GM13976 (cell line): ENCODE measurements at places on chromosomes 1 and 21.
A peak's percentile ranks its signal among the peaks of the same experiment; 100 is the strongest.

DNA sequence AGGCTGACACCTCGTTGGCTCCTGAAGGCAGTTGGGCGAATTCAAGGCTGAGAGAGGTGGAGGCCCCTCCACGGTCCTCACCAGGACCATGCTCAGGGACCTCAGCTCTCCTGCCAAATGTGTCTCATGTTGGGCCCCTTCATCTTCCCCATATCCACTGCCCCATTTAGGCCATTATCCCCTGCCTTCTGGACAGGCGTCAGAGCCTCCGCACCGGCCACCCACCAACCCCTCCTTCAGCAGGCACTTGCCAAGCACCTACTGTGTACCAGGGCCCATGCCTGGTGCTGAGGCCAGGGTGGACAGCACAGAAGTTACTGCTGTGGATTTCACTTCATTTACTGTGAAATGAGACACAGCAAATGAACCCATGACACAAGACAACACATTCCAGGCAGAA is 325.8 kb downstream of the MATN1 start:
- DNase-seq = no peak

GRCh38 chr1:25473653-25474225 is 43.0 kb downstream of the MACO1 start:
- DNase-seq = no peak

- no peak for DNase-seq
Observed at GRCh38 chr1:229384822-229385221, 42.0 kb upstream of the CCSAP start.

DNA sequence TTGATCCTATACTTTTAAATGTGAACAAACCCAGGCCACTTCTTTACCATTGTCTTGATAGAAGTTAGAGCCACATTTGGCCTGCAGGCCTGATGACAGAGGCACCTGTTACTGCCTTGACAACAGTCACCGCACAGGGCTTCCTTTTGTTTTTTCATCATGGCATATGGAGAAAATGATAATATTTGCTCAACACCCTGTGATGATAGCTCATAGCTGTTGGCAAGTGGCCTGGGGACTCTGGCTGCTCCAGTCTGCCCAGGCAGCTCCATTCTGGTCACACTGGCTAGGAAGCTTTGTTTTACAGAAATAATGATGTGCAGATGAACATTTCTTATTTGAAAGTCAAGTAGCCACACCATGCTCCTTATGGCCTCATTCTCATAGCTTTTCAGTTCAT is 89.6 kb upstream of the GPR88 start:
- DNase-seq = no peak

DNA sequence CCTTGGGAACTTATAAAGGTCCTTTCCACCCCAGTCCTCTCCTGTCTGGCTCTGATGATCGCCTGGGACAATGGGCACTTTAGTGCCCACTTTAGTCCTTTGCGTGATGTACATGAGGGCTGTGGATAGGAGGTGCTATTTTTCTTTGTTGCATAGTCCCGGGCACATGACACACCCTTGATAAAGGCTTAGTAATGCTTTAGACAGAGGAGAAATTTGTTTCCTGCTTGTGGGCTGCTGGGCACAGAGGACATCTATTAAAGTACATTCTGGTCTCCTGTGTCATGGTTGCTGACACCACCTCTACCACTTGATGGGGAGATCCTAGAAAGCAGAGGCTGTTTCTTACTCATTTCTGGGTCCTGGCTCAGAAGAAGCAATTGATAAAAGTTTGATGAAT is 5.4 kb upstream of the KNCN start:
- DNase-seq = no peak

DNA sequence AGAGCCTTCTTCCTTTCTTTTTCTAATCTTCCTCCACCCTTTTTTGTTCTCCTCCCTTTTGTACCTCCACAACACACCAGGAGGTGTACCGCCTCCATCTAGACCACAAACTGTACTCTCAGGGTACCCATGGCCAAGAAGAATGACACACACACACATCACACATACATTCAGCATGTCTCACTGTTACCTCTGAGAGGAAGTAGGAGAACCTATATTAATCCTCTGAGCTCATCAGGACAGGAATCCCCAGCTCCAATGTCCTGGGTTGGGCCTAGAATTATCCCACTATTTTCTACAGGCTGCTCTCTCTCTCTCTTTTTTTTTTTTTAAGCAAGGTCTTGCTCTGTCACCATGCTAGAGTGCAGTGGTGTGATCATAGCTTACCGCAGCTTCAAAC is 36.7 kb downstream of the ATP2B4 start:
- DNase-seq = no peak

DNA sequence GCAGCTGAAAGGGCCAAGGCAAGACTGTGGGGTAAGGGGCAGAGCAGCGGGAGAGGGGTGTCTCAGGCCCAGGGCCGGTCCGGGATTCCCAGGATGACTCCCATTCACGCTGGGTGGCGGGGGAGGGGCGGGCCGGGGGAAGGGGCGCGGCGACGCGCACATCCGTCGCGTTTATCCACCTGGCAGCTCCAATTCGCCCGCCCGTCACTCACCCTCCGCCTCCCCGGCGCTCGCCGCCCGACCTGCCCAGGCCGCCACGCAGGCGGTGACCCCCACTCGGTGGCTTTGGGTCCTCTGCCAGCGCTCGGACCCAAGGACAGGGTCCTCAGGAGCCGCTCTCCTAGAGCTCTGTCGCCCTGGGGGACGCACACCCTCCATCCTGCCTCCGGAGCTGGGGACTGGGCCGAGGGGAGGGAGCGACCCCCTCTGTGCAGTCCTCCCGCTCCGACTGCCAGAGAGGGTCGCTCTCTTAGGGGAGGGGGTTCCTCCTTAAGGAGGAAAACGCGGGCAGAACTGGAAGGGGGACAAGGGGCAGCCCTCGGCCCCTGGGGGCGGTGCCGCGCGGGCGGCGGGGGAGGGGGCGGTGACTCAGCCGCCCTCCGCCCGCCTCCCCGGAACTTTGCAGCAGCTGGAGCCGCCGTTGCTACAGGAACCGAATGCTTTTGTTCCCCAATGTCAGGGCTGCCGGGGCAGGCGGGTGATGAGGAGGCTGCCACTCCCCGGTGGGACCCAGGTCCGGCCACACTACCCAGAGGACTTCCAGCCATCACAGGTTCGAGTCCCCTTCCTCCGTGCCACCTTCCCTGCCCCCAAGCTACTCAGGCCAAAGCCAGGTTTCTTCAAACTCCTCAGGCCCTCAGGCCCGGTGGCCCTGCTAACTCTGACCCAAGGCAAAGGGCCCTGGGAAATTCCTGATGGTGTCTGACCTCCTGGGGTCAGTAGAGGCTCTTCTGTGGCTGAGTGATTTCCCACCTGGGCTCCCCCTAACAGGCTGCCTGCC is 3.4 kb downstream of the ADGRB2 start:
- peak; percentile 84 for DNase-seq
